Stimulated activated CD4-positive, alpha-beta T cell treated with anti-CD3 and anti-CD28 coated beads, Interleukin-1b, Interleukin-23, amount 100 ng/mL, for 1 hour (primary cell): ENCODE measurements at places on chromosomes 6 and 20.

DNA sequence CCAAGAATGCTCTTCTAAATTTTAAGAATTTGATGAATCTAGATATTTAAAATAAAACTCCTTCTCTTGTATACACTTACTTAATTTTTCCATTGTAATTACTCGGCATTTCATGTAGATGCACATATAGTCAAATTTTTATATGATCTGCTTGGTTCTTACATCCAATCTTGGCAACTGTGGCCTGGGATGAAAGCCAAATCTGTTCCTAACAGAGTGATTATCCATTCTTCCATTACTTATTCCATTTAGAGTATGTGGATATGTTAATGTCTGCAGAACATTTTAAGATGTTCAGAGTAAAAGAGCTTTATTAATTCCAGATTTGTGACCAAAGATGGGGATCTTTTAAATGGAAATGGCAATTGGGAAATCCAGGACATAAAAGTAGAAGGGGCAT lies 144.1 kb upstream of the PDE7B start:
- no peak for DNase-seq

DNA sequence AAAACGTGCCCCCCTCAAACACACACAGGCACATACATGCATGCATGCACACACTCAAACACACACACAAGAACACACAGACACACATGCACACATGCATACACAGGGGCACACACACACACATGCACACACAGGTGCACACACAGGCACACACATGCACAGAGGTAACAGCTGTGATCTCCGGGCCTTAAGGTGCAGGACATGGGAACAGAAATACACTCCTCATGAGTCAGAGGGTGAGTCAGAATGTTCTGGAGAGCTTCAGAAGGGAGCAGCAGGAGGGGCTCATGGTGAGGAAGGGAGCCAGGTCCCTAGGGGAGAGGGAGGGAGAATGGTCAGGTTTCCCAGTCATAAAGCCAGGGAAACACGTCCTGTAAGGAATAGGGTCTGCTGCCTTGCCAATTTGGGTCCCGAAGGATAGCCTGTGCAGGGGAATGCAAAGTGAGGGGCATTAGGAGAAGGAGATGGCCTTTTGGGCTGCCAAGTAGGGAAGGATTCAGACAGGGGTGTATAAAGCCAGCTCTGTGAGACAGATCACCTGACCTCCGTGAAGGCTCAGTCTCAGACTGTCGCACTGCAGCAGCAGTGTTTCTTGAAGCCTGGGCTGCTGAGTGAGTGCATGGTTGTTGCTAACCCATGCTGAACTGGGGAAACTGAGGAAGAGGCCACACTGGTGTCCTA lies 123.9 kb downstream of the MAFB start:
- no peak for DNase-seq

DNA sequence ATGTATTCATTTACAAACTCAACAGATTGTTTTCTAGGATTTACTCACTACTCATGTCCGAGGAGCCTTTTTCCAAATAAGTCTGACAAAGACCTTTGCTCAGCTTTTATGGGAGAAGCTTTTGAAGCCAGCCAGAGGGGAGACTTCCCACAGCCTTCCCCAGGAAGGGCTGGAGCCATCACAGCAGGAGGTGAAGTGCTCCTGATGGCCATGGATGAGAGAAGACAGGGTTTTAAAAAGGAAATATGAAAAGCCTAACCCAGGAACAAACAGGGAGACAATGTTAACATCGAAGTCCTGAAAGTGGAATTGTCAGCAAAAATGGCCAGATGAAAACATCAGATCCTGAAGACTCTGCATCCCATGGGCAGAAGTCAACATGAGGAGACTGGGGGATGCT lies 11.6 kb upstream of the TAGAP start:
- no peak for DNase-seq

GRCh38 chr20:54028276-54029011 lies 42.0 kb downstream of the BCAS1 start:
- no peak for DNase-seq

GRCh38 chr20:40314278-40314677 lies 374.8 kb downstream of the MAFB start:
- no peak for DNase-seq

- DNase-seq = no peak
Observed at GRCh38 chr6:159203304-159204005, 34.3 kb downstream of the FNDC1 start.

- DNase-seq = no peak
Observed at GRCh38 chr6:55777469-55777868, 97.9 kb downstream of the BMP5 start.

DNA sequence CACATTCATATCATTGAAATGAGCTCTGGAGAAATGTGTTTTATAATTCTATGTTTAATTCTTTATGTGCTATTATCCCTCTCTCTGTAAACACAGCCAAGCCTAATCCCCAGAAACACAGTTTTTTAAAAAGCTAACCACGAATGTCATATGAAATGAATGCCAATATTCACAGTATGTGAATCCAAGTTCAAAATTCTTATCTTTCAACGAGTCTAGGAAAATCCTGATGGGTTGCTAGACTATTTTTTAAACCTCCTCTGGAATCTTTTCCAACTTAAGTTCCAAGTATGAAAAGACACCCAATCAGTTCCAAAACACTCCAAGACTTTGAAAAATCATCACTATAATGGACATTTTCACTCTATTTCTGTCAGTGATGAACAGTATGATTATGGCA lies 689.3 kb downstream of the HACE1 start:
- DNase-seq = no peak

GRCh38 chr6:84771756-84772356 lies 7.5 kb upstream of the TBX18 start:
- no peak for DNase-seq

DNA sequence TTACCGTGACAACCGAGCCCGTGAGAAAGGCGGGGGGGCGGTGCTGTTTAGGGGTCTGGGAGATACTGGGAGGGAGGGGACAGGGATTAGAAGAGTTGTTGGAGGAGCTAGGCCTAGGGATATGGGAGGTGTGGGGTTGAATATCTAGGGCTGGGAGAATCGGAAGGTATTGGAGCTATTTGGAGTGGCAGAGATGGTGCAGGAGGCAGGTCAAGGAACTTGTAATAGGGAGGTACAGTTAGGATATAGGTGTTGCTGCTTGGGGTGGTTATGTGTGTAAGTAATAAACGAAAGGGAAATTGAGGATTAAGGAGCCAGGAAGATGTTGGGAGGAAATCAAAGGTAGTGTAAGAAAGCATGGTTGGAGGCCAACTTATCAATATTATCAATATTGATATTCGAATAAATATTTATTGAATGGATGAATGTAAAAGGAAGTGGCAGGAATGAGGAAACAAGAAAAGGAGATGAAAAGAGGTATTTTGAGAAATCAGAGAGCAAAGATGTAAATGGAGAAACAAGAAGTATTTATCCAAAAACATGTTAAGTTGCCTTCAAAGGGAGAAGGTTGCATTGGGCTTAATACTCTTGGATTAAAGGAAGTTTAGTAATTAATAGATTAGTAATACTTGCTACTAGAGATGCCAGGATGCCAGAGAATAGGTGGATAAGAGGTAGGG lies 602 bp downstream of the PPP1R11 start:
- DNase-seq = no peak

- DNase-seq = no peak
Observed at GRCh38 chr6:137265561-137266308, 46.5 kb upstream of the IFNGR1 start.

GRCh38 chr20:53865901-53866793 lies 204.2 kb downstream of the BCAS1 start:
- DNase-seq = no peak

DNA sequence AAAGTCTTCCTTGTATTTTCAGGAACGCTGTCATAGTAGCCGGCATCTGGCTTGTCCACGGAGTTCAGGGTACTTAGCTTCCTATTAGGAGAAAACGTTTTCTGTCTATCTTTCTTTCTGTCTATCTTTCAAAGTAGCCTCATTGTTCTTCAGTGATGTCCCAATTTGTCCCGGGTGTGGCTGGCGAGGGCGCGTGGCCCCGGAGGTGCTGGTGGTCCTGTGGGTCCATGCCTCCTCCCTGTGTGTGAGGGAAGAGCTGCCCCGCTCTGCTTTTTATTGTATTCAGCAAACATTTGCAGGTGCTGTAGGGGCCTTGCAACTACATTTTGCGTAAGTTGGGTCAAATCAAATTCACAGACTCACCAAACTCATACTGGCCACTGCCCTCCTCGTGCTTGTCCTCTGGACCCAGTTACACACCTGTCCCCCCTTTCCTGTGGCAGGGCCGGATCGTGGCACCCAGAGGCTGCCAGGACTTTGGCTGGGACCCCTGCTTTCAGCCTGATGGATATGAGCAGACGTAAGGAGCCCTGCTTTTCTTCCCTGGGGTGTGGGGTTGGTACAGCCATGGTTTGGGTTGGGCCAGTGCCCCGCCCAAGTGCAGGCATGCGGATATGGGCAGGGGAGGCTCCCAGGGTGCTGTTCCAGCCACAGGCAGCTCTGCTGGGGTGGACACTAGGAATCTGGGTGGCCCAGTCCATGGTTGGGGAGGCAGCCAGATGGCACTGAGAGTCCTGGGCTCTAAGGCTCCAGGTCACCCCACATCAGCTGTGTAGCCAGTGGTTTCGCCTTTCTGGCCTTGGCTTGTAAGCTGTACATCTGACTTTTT lies 12.3 kb downstream of the ITPA start:
- DNase-seq = no peak

- no peak for DNase-seq
Observed at GRCh38 chr20:54014293-54014926, 56.0 kb downstream of the BCAS1 start.

GRCh38 chr20:3699037-3699436 lies 13.4 kb downstream of the SIGLEC1 start:
- no peak for DNase-seq

DNA sequence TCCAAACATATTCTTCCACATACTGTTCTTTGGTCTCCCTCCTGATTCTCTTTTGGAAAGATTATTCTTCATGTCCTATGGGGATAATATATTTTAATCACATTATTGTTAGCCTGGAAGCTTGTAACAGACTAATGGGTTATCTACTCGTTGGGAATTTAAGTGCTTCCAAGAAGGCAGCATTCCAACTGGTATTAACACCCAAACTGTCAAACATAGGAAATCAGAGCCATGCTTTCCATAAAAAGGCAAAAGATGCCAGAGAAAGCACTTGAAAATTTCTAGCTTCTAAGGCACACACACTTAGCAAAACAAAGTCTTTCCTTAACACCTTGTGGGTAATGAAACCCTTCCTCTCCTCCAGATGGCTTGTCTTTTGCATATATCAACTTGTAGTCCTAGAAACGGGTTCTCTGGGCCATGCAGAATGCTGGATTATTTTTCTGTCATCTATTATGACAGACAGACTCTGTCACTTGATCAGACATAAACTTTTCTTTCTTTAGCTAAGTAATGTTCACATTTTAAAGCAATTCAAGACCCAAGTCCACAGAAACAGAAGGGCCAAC lies 41.5 kb downstream of the B4GALT5 start:
- no peak for DNase-seq

DNA sequence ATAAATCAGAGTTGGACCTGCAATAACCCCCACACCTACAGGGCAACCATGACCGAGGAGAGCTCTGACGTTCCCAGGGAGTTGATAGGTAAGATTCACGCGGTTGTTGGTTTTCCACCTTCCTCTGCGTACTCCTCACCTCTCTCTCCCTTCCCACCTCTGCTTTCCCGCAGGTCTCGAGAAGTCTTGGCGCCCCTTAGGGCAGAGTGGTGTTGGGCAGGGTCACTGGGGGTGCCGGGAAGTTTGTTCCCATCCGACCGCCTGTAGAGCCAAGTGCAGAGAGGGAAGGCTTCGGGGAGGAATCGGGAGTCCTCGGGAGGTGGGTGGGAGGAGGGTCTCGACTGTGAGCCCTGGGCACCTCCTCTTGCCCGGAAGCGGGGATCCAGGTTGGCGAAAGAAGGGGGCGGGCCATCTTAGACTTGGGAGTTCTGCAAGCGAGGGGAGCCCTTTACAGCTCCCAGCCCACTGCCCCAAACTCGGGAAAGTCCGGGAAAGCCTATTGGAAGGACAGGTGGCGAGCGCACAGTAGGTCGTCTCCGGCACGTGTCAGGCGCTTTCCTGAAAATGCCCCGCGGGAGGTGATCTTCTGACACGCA lies 672 bp downstream of the CARMIL1 start:
- no peak for DNase-seq

GRCh38 chr6:146650799-146651481 lies 52.2 kb downstream of the ADGB start:
- no peak for DNase-seq

GRCh38 chr20:37161830-37162549 lies 17.1 kb upstream of the RPN2 start:
- no peak for DNase-seq

GRCh38 chr20:21118782-21119181 lies 7.1 kb upstream of the KIZ start:
- DNase-seq = no peak

- no peak for DNase-seq
Observed at GRCh38 chr6:38266921-38267354, 372.8 kb downstream of the BTBD9 start.

DNA sequence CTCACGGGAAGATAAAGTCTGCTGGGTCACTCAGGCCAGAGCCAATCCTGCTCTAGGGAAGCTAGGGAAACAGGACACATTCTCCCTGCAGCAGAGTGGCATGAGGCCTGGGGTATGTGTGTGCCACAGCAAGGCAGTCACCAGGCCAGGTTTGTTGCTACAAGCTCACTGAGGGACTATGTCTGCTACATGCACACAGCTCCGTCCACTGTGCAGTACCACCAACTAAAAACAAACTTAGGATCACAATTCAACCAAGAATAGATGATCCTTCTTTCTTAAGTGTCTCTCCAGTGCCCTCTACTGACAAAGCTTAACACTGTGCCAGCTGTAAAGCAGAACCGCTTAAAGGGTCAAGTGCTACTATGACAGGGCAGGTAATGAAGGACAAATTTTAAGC lies 192.5 kb downstream of the PTPRK start:
- no peak for DNase-seq

DNA sequence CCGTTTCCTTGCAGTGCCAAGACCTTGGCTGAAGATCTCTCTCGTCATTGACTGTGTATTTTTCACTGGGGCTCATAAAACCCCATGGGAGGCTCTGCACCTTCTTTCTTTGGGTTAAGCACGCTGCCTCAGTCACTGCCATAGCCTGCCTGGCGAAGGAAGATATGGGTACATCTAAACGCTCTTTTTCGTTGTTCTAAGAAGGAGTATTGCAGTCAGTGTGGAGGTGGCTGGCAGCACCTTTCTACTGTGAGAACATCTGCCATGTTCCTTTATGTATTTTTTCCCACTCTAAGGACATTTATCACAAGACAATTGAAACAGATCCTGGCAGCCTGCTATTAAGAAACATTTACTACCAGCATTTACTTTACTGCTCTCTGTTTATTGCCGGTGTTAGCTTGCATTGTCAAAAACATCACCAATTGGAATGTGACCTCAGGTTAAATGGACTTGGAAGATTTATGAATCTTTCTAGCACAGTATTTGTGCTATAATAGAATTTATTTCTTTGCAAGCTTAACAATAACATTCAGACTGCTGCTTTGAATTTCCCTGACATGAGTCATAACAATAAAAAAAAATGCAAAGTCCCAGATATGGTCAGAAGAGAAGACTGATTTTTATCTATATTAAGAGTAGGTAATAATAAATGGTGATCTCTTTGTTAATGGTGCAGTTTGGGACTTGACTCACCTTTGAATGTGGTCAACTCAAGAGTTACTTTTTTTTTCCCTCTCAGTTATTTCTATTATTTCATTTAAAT lies 62.2 kb upstream of the CLDN20 start:
- no peak for DNase-seq

GRCh38 chr6:97160280-97160679 lies 122.7 kb downstream of the MMS22L start:
- no peak for DNase-seq

GRCh38 chr6:157983406-157984119 lies 1.9 kb downstream of the SYNJ2 start:
- DNase-seq = no peak
